ENCODE measurements at places on chromosomes 11 and 22.

DNA sequence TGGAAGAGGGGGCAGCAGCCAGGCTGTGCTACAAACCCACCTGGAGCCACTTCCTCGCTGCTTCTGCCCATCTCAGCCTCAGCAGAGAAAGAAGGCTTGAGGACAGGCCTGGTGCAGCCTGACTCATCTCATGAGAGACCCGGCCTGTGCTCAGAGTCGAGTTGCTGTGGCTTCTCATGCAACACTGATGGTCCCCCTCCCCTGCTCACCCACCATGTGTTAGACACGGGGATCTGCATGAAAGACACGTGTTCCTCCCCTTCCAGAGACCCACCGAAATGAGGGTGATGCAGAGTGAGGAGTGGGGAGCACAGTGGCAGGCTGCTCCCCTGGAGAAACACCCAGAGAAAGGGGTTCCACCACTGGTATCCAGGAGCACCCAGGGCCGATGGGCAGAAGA lies 15.0 kb downstream of the RTN4R start:
- no peak for DNase-seq

- no peak for DNase-seq
Measured at GRCh38 chr11:76690736-76691135, 20.2 kb upstream of the LRRC32 start.

DNA sequence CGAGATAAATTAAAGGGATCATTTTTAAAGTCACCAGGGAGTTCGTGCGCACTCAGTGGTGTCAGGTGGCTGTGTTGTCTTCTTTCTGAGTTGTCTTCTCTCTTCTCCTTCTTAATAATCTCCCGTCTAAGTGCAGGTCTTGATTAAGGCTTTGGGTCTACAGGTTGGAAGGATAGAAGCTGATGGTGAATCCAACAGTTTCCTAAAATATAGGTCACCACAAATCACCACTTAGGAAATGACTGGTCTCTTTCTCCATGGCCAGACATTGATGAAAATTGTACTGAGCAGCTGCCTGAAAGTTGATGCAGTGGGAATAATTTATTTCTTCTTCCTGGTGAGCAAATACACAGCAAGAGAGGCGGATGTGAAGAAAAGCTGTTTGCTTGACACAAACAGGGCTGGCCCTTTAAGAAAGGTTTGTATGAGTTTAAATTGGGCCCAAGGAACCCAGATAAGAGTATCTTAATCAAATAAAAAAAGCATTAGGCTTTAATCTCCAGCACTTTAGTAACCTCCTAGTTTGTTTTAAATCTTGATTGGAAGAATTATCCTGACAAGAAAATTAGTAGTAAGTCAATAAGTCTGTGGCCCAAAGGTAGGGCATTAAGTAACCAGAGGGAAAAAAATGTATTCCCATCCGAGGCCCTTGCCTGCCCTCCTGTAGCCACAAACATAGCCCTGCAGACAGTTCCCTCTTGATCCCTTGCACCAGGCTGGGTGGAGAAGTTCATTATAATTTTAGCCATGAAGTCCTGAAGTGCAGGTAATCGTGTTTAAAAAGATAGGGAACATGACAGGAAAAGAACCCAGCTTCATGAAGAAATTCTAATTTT lies 245.8 kb downstream of the KIRREL3 start:
- no peak for DNase-seq

- no peak for DNase-seq
Measured at GRCh38 chr11:33444835-33445594, 187.8 kb downstream of the HIPK3 start.

DNA sequence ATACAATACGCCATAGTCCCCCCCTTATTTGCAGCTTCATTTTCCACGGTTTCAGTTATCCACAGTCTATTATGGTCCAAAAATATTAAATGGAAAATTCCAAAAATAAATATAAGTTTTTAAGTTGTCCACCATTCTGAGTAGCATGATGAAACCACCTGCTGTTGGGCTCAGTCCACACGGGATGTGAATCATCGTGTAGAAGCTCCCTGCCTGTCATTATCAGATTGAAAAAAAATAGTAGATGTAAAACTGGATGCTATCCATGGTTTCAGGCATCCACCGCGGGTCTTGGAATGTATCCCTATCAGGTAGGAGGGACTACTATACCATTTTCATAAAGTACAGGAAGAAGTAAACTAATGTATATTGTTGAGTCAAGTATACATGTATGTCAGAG lies 127.4 kb downstream of the TTC17 start:
- no peak for DNase-seq

DNA sequence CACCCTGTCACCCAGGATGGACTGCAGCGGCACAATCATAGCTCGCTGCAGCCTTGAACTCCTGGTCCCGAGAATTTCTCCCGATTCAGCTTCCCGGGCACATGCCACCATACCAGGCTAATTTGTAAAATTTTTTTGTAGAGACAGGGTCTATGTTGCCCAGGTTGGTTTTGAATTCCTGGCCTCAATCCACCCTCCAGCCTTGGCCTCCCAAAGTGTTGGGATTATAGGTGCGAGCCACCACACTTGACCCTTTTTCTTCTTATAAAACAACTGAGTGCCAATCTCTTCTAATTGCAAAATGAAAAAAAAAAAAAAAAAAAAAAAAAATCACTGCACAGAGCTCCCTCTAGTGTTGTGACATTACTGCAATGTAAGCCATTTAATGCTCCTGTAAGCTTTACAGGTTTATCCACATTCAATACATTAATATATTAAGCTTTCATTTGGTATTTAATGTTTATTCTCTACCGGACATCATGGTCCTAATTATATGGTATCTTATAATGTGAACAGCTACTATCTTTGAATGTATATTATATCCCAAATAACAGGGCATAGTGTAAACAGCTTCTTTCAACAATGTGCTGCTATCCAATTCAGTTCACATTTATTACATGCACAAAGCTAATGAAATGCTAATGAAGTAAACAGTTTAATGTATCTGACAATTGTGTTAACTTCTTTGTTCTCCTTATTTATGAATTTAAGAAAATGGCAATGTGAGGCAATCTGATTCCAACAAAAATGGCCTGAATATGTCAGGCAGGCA lies 44.6 kb downstream of the COPB1 start:
- peak; percentile 1 for DNase-seq

DNA sequence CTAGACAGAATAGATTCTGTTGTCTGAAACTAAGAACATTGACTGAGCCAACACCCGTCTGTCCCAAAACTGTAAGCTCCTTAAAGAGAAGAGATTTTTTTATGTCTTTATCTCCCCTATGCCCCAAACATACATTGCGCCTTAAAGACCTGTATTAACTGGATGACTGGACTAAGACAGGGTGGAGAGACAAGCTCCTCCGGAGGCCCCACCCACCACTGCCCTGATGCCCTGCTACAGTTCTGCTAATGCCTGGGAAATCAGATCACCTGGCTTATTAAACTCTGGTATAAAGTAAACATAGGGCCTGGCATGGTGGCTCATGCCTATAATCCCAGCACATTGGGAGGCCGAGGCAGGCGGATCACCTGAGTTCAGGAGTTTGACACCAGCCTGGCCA lies 203.7 kb downstream of the TENM4 start:
- DNase-seq = no peak

- no peak for DNase-seq
Measured at GRCh38 chr11:69721106-69721505, 17.3 kb upstream of the FGF19 start.

DNA sequence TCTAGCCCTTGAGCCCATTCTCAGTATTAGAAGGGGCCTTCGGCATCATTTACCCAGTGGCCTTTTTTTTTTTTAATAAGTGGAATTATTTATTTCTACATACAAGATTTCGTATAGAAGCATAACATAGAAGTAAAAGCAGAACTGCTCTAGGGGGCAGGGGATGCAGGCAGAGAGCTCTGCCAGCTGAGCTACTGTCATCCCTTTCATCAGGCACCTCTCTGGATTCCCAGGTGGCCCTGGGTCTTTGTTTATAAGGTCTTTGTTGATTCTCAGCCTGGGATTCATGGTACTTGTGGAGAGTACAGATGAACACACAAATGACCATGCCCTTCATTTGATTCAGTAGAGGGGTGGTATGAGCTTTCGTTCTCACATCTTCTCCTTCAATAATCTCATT lies 66.4 kb downstream of the GAB2 start:
- no peak for DNase-seq

DNA sequence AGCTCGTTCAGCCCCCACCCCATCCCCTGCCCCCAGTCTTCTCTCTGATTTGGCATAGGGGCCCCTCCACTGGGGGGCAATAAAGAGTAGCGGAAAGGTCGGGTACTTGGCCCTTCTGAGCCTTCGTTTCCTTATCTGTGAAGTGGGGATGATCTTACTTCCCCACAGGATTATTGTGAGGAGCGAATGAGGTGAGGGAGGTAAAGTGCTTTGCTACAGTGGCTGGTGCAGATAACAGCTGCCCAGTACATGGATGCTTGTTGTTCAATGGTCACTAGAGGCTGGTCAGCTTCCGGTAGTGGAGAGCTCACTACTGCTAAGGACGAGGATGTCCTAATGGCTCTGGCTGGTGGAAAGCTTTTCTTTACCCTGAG lies 101.2 kb downstream of the CEP164 start:
- DNase-seq = no peak

GRCh38 chr11:117696540-117696939 lies 100.5 kb downstream of the DSCAML1 start:
- DNase-seq = no peak

GRCh38 chr22:27676545-27677213 lies 124.9 kb downstream of the MN1 start:
- no peak for DNase-seq

DNA sequence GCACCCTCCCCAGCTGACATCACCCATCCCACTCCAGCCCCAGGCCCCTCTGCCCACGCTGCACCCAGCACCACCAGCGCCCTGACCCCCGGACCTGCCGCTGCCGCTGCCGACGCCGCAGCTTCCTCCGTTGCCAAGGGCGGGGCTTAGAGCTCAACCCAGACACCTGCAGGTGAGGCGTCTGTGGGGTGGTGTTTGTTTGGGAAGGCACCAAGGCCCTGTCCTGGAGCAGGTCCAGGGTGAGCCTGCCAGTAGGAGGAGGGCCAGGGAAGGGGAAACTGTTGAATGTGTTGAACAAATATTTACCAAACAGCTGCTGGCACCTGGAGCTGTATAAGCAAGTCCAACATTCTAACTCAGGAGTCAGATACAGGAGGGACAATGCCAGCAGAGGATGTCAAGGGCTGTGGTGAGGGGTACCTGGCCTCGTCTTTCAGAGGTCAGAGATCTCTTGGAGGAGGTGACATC lies 3.1 kb downstream of the VEGFB start:
- DNase-seq = no peak

- no peak for DNase-seq
Measured at GRCh38 chr11:47766509-47767227, 473 bp downstream of the FNBP4 start.

DNA sequence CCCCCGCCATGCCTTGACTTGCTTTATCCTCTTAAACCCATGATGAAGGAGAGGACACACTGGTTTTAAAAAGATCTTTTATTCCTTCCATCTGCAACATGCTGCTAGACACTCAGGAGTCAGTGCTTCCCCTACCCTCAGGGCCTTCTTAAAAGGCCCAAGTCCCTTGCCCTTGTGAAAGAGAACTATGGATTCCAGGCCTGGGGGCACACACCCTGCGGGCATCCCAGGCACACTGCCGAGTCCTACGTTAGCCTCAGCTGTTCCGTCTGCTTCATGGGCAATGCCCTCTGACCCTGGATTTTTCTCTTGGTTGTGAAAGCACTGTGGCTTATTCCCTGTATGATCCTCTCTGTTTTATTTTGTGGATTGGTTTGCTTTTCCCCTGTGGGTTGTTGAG lies 35.1 kb upstream of the RAB1B start:
- no peak for DNase-seq

GRCh38 chr11:41320238-41320637 lies 139.2 kb downstream of the LRRC4C start:
- no peak for DNase-seq

- no peak for DNase-seq
Measured at GRCh38 chr11:33931067-33931466, 39.2 kb upstream of the LMO2 start.

- DNase-seq = peak; percentile 58
Measured at GRCh38 chr22:41415554-41415953, 31.0 kb downstream of the TOB2 start.

DNA sequence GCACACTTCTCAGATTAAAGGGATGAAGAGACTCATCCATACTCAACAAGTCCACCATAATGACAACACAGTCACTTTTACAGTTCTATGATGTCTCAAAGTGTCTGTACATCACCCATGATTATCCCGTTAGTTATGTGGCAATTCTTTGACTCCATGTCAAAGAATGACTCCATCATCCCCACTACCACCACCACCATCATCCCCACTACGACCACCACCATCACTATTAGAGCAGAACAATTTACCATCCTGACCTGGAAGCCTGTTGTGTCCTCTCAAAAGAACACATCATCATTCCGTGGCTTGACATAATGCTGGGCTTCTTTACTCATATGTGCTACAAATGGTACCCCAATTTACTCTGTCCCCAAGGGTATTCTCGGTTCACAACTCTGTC lies 13.7 kb downstream of the PRR5L start:
- DNase-seq = no peak

DNA sequence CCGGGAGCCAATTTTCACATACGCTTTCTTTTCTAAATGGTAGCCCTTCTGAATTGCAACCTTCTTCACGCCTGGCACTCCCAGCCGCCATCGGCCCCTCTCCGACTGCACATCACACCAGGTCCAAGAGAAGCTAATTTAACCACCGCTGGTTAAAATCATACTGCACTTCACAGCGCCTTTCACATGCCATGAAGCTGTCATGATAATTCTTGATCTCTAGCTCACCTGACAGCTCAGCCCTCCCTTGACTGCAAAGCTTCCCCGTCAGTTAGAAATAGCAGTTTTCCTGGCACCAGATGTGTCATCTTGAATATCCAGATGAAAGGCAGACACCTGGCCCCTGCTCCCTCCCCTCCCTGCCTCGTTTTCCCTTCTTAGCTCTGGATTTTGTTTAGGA lies 101.4 kb downstream of the ARL14EP start:
- no peak for DNase-seq

GRCh38 chr22:43500792-43501785 lies 89.3 kb downstream of the MPPED1 start:
- no peak for DNase-seq

DNA sequence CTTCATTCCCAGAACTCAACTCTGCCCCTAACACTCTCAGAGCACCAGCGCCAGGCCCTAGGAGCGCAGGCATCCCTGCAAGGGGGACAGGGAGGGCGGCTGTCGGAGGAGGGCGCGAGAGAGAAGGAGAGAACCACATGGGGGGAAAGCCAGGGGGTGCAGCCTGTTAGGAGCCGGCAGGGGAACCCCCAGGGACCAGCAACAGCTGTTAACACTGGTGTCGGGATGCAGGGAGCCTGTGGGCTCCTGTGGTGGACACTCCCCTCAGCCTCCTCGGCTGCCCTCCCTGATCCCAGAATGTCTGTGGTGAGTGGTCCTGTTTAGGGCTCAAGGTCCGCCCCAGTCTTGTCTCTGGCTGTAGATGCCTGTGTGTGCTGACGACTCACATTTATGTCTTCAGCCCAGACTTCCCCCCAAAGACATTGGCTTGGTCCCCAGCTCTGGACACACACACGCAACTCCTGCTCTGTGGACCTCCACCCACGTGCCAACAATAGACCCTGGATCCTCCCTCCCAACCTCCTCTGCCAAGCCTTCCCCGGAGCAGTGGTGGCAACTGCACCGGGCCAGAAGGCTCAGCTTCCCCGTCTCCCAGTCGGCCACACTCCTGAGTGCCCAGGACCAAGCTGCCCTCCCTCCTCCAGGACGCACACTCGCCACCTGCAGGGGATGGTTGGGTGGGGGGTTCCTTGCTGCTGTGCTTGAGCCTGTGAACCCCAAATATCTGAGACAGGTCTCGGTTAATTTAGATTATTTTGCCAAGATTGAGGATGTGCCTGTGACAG lies 817 bp upstream of the IFITM5 start:
- DNase-seq = no peak

All from cerebellar nuclear complex (tissue), 1 donor.